COLO829 (cell line): ENCODE measurements at places on chromosomes 16 and 17.

DNA sequence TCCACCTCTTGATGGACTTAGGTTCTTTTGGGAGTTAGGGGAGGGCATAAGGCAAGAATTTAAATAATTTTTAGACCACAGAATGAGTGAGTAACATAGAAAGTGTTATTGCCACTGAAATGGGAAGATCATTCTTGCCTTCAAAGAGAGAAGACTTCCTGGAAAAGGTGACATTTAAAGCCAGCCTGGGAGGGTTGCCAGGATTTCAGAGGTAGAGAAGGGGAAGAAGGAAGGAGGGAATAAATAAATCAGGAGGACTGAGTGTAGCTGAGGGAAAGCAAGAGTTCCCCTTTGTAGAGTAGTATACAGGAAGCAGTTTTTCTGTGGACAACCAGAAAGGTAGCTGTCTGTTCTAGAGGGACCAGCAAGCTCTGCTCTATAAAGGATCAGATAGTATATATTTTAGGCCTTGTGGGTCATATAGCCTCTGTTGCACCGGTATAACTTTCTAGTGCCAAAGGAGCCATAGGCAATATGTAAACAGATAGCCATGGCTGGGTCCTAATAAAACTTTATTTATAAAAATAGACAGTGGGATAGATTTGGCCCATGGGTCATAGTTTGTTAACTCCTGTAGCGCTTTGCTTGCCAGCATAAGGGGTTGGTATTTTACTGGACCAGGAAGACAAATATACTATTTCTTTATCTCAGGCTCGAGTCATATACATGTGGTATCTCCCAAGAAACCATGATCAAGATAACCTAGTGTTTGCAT lies 147.2 kb upstream of the CACNG5 start:
- no peak for DNase-seq

DNA sequence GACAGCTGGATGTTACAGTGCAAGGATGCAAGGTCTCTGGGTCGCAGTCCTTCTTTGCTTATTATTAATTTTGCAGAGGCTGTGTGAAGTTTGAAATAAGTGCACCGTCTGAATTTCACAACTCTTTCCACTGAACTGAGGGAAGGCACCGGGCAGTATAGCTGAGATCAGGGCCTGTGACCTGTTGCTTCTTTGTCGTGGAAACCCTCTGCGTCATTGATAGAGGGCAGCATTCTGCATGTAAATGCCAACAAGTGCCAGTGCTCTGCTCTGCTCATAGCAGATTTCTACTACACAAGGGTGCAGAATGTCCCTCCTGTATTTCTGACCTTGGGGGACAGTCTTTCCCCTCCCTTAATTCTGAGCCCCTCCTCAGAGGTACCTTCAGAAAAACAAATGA lies 26.0 kb downstream of the CD300LF start:
- no peak for DNase-seq

DNA sequence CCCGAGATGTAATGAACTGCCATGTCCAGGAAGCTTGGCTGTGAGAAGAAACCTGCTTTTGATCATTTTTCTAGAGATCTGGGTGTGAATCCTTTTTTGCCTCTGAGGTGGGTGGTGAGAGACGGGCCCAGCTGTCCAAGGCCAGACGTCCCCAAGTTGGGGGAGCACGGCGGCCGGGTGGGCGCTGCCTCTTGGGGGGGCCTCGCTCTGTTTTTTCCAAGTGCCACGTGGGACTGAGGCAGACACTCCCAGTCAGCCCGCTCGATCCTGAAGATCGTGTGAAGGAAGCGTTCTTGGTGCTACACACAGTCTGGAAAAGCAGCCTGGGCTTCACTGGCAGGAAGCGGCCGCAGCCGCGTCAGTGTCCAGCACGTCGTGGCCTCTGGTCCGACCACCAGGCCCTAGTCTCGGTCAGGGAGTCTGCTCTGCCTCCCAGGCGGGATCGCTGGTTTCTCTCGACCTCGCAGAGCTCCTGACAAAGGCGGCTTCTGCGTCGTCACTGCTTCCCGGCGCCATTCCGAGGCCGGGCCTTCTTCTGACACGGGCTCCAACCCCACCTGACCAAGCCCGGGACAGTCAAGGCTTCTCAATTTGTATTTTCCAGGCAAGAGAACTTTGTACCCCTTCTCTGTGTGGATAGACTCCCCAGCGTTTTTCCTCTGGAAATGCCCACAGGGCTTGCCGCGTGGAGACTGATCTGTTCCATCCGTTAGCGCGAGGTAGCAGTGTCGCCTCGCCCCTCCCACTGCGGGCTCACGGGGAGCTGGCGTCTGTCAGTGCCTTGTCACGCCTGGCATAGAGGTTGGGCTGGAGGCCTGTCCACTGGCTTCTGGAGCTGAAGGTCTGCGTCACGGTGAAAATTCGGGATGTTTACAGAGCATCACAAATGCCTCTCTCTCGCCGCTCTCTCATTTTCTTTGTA lies 12.4 kb downstream of the PRSS27 start:
- no peak for DNase-seq

- no peak for DNase-seq
Observed at GRCh38 chr16:90026135-90026534, 6.9 kb upstream of the DBNDD1 start.

DNA sequence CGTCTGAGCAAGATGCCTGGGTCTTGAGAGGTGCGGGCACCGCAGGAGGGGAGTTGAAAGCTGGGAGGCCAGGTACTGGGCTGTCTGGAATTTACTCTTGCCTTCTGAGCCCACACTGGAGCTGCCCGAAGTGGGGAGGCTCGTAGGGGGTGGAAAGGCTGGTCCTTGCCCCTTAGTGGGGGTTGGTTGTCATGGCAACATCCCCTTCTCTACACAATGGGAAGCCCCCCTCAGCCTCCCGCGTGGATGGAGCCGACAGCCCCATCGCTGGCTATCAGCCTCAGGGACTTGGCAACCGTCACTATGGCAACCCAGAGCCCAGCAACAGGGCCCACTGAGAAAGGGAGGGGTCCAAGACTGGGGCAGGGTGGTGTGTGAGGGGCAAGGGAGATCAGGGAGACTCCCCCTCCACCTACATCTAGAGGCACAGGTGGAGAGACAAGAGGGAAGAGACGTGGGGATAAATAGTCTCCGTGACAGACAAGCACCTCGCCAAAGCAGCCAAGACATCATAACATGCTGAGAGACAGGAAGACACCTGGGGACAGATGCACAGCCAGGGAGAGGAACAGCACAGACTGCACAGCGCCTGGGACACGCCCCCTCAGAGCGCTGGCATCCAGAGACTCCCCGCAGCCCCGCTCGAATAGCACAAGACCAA lies 5.3 kb upstream of the DNAH2 start:
- no peak for DNase-seq

DNA sequence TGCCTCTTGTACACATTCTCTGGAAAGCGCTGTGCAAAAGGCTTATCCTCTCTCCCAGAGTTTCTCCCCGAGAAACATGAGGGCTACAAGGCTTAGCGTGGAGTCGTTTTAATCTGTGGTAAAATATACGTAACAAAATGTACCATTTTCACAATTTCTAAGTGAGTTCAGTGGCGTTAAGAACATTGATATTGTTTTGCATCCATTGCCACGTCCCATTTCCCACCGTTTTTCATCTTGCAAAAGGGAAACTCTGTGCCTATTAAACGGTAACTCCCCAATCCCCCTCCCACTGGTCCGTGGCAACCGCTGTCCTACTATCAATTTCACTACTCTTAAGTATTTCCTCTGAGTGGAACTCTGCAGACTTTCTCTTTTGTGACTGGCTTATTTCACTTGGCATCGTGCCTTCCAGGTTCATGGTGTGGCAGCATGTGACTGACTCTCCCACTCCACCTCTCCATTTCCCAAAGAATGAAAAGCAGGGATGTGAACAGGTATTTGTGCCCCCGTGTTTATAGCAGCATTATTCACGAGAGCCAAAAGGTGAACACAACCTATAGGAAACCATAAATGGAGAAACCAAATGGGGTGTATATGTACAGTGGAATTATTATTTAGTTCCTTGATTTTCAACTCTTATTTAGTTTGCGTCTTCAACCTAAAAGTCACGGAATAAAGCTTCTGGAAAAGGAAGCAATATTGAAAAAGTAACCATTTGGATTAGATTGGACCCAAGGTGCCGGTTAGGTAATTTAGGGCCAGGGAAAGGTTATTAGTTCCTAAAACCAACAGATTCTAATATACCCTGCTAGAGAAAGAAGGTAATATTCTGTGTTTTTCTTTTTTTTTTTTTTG lies 1.1 kb upstream of the USP32 start:
- DNase-seq: peak; percentile 11
